Activated CD8-positive, alpha-beta memory T cell treated with anti-CD3 and anti-CD28 coated beads for 4 hours (primary cell): ENCODE measurements at places on chromosomes 7 and 10.

DNA sequence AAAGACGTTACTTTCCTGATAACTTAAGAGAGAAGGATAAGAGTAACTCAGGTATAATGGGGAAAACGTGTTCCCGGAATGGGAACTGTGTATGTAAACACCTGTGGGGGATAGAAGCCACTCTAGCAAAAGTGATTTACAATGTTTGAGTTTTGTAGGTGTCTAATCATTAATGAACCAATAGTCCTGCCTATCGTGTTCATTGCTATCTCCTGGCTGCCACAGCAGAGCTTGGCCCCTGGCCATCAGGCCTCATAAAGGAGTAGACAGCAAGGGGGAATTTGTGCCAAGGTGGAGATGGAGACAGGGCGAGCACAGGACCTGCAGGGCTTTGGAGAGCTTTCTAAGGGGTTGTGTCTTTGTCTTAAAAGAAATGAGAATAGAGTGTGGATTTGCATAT, 102.1 kb downstream of the GAD2 start:
- DNase-seq, result no peak

DNA sequence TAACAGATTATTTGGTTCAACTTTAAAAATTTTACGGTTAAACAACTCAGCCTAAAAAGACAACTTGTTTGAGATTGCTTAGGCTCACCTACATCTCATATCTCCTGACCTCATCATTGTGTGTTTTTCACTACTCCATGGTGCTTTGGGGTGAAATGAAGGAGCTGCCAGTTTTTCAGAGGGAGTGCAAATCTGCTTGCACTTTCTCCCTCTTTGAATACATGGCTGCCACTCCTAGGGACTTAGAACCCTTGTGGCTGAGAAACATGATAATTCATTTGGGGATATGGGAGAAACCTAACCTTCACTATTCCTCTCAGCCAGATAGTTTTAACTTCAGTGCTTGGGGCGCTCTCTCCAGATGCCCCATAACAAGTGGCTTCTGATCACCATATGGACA, 2.7 kb downstream of the CCSER2 start:
- DNase-seq, result no peak

DNA sequence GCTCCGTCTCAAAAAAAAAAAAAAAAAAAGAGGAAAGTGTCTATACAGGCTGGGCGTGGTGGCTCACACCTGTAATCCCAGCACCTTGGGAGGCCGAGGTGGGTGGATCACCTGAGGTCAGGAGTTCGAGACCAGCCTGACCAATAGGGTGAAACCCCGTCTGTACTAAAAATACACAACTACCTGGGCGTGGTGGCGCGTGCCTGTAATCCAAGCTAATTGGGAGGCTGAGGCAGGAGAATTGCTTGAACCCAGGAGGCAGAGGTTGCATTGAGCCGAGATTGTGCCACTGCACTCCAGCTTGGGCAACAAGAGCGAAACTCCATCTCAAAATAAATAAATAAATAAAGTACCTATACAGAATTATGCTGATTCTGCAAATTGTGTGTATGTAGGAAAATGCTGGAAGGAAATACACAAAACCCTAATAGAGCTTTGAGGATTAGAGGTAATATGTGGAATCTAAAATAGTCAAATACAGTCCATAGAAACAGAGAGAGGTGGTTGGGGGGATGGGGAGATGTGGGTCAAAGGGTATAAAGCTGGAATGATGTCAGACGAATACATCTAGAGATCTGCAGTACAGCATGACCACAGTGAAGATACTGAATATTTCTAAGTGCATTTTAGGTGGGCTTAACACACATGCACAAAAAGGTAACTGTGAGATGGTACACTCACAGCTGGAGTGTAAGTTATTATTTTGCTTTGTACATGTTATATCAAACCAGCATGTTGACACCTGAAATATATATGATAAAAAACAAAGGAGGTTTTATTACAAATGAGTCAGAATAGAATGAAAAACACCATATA, 174.5 kb upstream of the KLF14 start:
- DNase-seq, result no peak

DNA sequence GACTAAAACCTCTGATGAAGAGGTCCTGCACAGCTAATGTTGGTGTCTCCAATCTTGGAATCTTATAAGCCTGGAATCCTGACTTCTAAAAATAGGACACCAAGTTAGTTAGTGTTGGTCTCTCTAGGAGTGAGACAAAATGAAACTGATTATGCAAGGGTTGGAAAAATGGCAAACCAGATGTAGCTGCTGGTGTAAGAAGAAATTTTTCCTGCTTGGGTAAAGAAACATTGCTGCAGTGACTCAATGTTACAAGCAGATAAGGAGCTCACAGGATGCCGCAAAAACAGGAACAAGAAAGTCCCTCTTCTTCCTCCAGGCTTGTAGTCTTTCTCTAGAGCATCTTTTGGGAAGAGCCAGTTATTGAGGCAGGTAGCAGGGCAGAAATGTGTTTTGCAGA, 449.0 kb downstream of the ETV1 start:
- DNase-seq, result no peak

GRCh38 chr7:129923709-129924108, 29.1 kb downstream of the UBE2H start:
- no peak for DNase-seq

DNA sequence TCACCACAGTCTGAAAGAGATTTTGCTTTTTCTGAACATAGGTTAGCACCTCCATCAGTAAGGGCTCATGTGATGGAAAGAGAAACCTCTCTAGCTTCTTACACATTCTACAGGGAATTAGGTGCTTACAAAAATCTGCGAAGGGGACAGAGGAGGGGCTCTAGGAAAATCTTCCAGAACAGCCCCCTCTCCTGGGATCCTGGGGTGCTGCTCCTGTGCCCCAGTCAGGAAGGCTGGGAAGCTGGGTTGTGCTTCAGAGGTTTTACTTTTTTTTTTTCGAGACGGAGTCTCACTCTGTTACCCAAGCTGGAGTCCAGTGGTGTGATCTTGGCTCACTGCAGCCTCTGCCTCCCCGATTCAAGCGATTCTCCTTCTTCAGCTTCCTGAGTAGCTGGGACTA, 7.5 kb upstream of the FAM171A1 start:
- DNase-seq, result no peak

GRCh38 chr7:475951-476441, 43.6 kb downstream of the PDGFA start:
- no peak for DNase-seq

- no peak for DNase-seq
These were observed 50.1 kb upstream of the ELN start for GRCh38 chr7:73977619-73978618.

GRCh38 chr7:84364708-84365107, 170.1 kb upstream of the SEMA3A start:
- DNase-seq, result no peak

DNA sequence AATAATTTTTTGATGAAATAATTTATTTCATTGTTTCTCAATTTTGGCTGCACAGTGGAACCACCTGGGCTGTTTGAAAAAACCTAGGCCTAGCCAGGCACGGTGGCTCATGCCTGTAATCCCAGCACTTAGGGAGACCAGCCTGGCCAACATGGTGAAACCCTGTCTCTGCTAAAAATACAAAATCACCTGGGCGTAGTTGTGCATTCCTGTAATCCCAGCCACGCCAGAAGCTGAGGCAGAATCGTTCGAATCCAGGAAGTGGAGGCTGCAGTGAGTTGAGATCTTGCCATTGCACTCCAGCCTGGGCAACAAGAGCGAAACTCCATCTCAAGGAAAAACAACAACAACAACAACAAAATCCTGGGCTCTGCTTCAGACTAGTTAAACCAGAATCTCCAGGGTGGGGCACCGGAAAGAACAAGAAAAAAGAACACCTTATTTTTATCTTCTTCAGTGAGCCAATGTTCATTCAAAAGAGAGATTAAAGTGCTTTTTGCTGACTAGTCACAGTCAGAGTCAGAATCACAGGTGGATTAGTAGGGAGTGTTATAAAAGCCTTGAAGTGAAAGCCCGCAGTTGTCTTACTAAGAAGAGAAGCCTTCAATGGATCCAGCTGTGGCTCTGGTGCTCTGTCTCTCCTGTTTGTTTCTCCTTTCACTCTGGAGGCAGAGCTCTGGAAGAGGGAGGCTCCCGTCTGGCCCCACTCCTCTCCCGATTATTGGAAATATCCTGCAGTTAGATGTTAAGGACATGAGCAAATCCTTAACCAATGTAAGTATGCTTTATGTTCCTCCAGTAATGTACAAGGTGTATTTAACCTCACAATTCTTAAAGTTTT, at the start of gene CYP2C18:
Gene CYP2C18, plus strand, starts transcription at position 516 of the 841 bp plus-strand sequence. Its CDS starts 91 bp downstream, at position 607.
- no peak for DNase-seq

DNA sequence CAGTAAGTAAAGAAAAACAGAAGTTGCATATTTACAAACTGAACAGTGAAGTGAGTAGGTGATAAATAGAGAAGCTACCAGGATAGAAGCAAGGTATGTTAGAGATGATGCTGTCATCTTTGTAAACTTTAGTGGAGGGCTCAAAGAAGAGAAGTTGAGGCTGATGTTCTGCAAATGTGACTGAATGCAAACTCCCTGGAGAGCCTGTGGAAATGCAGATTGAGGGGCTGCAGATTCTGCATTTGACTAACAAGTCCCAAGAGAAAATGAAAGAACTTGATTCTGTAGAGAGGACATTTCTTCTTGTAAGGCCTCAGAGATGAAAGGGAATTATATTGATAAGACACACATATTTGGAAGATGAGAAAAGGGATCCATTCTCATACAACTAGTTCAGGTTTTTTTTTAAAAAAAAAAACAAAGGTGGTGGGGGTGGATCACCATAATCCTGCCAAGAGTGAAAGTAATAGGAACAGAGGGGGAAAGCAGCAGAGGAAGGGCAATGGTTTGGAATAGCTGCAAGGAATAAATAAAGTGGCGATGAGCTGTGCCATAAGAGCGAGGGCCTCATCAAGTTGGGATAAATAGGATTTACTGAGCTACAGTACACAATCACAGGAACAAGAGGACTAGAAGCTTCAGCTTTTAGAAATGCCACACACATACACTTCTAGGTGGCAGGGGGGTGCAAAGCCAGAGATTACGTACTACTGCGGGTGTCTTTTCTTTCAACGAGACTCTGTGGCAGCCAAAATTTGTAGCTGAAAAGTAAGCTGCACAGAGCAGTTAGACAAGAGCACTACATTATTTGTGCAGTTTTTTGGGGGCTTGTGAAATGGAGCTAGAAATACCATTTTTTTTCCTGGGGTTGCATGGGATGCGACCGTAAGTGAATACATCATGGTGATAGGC, 778.5 kb downstream of the NRG3 start:
- no peak for DNase-seq
